ENCODE measurements at places on chromosomes 1 and 21. TPM values are rescaled to one million over a fixed set of nuclear protein-coding genes. Genes with fewer than 3 reads are reported as not detected.

The CIART gene
- 0.94 TPM for total RNA-seq

The CD53 gene
- 338 TPM for total RNA-seq

DNA sequence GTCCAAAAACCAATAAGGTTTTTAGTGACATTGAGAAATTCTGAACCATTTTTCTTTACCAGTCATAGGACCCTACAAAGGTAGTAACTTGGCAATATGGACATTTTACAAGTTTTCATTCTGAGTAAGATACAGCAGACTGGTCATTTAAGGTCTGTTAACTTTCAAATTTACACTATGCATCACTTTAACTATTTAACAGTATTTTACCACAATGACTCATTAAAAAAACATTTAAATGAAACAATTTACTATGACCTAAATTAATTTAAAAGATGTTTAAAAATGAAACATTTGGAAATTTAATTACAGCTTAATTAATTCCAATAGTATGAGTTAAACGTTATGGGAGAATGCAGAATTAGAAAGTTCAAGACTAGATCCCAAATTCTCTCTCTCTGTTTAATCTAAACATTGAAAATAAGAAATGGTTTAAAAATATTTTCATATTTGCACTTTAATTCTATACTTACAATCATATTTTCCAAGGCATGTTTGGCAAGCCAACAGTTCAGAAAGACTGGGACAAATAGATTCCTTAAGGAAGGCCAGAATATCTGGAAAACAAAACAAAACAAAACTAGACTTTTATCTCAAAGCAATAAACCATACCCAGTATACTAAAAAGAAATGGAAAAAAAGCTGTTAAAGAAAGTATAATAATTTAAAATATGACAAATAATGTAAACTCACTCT is 140.9 kb downstream of the KCNT2 start:
- DNase-seq, result no peak

- DNase-seq, result no peak
Measured at GRCh38 chr21:31985398-31985797, 112.6 kb downstream of the HUNK start.

The LEFTY1 gene
- total RNA-seq, result 0.75 TPM

The MAP10 gene
- 3.1 TPM for total RNA-seq

DNA sequence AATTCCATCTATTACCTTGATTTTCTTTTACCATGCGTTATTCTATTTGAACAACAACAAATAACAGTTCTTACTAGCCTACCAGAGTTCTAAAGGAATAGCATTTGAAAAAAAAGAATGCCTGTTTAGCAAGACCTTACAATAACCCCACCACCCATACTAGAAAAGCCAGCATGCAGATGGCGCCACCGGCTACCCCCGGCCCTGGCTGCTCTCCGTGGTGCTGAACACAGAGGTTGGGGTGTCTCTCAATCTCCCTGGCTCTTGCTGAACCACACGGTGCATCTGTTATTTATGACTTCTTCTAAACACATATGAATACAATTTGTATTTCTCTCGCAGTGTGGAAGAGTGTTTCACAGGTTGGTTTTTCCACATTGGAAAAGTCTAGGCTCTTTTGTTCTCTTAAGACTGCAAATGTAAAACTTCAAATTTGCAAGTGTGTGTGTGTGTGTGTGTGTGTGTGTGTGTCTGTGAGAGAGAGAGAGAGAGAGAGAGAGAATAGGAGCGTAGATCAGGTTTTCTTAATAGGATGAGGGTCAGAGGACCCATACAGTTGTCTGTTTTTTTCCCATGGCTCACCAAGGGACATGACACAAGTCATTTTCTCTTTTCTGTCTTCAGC is 13.6 kb downstream of the GRIK3 start:
- no peak for DNase-seq

DNA sequence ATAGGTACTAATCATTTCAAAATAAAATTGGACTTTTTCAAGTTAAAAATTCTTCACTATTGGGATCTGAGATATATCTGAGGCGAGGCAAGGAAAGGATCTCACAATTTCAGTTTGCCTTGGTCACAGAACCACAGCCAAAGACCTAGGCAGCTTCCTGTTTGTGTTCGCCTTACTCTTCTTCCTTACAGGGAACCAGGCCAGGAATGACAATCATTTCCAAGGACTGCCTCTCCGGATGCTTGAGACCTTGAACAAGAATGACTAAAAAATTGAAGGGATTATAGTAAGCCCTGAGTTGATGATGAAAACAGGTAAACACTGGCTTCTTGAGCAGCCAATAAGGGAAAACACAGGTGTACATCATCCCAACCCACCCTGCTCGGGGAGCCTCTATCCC is 35.2 kb upstream of the SERBP1 start:
- DNase-seq, result no peak

The KRTAP21-2 gene
- not detected for total RNA-seq

GRCh38 chr1:24771574-24771973 is 26.3 kb downstream of the CLIC4 start:
- DNase-seq, result no peak

DNA sequence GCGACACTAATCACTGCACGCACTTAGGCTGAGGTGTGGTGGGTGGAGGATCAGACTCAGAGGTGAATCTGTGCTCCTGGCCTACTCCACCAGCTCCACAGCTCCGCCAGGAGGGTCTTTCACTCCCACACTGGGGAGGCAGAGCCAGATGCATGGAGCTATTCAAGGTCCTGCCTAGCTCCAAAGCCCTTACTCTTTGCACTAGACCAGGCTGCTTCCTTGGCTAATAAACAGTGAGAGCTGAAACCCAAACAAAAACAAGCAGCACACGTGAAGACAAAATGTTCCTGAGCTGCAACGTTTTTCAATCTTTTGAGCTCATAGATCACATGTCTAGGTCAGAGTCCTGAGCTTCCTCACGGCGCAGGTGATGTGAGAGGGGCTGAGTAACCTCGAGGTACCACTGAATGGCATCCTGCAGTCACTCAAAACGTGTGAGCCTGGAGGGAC is 19.2 kb downstream of the CAPZB start:
- no peak for DNase-seq

The CD164L2 gene
- not detected for total RNA-seq

DNA sequence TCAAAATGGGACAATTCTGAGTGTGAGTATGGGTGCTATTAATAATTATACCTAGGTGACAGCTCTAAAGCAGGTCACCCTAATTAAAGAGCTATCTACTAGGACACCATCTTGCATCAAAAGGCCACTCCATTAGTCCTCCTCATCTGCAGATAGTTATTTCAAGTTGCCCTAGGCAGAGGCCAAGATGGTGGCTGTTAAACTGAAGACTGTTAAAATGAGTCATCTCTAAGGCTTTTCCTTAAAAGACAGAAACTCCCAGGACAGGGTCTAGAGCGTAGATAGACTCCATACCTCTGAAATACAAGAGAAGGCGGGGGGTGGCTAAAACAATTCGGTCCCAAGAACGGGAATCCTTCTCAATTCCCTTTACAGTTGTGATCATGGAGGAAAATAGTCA is 4.5 kb upstream of the ZNF697 start:
- no peak for DNase-seq

- peak; percentile 70 for DNase-seq
Measured at GRCh38 chr1:156571919-156572662, at the start of gene IQGAP3. TSS of gene IQGAP3 (minus strand) at chr1:156572565. CDS start at chr1:156572529, 36 bp downstream.

DNA sequence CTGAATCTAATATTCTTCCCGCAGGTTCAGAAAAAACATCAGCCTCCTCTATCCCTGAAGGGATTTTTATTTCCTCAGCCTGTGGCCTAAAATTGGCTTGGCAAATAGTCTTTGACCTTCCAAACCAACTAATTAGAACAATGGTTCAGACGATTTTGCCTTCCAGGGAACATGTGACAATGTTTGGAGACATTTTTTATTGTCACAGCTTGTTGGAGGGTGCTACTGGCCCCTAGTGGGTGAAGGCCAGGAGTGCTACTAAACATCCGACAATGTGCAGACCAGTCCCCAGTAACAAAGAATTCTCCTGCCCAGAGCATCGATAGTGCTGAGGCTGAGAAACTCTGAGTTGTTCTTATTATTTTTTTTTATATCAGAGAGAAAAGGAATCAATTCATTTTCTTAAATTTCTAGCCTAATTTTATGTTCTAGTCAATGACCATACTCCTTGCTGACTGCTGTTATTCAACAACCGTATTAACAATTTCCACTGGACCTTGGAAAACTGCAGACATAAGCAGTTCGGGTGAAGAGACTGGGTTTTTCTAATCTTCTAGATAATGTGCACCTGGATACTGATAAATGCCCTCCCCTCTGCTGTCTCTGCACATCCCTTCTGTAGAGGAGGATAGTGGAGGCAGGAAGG is 280.7 kb downstream of the LMX1A start:
- no peak for DNase-seq

GRCh38 chr1:100924212-100924611 is 28.3 kb downstream of the SLC30A7 start:
- no peak for DNase-seq

DNA sequence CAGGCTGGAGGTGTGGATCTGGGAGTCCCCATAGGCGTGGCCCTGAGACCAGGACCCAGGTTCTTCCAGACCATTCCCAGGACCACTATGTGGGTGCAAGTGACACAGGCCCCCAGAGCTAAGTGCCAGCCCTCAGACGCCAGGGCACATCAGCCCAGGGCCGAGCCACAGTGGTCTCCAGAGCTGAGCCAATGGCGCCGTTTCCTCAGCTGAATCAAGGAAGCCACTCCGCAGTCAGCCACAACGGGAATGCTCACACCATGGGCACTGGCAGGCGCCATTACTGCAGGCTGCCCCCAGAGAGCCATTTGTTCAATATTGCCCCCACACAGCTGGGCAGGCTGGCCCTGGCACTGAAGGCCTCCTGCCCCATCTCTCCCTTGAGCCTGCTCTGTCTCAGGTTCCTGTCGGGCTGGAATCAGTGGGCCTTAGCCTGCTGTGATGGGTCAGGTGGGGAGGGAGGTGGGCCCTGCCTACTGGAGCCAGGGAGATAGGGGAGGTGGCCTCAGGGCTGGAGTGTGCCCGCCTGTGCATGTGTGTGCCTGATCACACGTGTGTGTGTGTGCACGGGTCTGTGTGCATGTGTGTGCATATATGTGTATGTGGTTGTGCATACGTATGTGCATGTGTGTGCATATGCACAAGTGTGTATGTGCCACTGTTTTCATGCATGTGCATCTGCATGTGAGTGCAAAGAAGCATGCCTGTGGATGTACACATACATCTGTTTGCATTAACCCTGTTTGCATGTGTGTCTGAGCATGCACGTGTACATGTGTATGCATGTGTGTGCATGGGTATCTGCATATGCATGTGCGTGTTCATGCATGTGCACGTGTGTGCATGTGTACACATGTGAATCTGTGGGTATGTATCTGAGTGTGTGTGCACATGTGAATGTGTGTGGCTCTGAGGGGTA is 6.1 kb downstream of the GJC2 start:
- no peak for DNase-seq

- no peak for DNase-seq
Measured at GRCh38 chr1:87149241-87150041, 179.2 kb upstream of the LMO4 start.

- no peak for DNase-seq
Measured at GRCh38 chr1:78854556-78854955, 152.0 kb downstream of the ADGRL4 start.

The ADCY10 gene
- 0.96 TPM for total RNA-seq

- DNase-seq, result peak; percentile 78
Measured at GRCh38 chr1:41673378-41673777, 188.9 kb upstream of the EDN2 start.

DNA sequence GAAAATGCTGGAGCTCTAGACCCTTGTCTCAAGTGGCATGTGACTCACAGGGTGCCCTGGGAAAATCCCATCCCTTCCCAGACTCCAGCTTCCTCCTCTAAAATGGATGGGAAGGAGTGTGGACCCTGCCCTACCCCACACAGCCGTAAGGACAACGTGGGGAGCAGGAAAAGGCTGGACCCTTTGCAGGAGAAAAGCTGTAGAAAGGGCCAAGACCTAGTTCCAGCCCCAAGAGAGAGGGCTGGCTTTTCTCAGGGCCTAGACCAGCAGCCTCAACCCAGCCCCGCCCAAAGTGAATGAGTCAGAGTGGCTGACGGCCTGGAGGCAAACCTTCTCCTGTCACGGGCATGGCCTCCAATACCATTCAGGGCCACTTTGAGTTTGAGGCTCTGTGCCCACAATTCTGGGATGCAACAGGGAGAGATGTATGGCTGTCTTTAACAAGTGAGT is 1.1 kb downstream of the LAMB3 start:
- DNase-seq, result peak; percentile 39

The USH2A gene
- not detected for total RNA-seq

The FAM72D gene
- not detected for total RNA-seq

DNA sequence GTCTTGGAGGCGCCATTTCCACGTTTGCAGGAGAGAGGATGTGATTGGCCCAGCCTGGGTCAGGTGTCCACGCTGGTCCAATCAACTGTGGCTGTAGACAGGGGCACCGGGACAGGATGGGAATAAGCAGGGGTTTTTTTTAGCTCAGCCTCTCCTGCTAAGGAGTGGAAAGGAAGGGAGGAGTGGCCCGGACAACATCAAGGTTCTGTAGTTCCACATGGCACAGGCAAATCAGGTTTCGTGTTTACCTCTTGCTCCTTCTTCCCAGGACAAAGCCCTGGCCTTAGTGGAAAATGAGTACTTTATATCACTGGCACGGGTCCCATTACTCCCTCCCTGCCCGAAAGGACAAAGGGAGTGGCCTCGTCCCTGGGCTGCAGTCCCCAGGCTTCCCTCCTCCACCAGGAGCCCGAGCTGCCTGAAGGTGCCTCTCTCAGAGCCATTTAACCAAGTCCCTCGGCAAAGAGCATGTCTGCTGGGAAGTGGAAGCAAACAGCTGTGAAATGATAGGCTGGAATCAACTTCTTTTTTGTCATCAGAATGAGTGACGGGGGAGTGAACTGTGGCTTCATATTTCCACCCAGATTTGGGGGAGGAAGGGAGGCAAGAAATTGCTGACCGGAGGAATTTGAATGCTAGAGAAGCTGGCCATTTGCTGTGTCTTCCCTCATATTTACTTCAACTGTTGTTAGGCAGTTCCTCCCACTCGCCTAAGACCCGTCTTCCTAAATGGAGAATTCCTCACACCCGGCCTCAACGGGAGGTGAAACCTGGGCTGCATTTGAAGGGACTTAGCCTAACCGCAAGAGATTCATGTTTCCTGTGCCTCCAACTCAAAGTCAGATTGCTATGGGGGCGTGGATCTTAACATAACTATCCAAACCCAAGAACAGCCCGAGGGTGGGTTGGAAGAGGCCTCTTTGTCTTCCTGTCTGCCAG is 84.9 kb upstream of the SLC44A3 start:
- DNase-seq, result no peak
